HFF-Myc (cell line): ENCODE measurements at places on chromosomes 5 and 9.

DNA sequence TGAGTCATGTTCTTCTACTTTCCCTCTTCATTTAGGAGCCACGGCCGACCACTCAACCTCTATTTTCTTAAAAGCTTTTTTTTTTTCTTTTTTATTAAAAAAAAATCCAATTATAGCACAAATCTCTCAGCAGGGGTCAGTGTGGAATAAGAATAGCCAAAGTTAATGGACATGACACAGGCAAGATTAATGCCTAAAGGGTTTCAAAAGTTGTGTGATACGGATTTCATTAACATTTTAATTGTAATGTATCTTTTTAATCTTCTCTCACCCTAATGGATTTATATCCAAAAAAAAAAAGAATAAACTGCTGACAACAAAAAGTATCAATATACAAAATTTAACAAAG, 5.4 kb downstream of the NACC2 start:
- no peak for DNase-seq

- DNase-seq = no peak
Measured at GRCh38 chr5:61631438-61631941, 299.4 kb downstream of the ZSWIM6 start.

DNA sequence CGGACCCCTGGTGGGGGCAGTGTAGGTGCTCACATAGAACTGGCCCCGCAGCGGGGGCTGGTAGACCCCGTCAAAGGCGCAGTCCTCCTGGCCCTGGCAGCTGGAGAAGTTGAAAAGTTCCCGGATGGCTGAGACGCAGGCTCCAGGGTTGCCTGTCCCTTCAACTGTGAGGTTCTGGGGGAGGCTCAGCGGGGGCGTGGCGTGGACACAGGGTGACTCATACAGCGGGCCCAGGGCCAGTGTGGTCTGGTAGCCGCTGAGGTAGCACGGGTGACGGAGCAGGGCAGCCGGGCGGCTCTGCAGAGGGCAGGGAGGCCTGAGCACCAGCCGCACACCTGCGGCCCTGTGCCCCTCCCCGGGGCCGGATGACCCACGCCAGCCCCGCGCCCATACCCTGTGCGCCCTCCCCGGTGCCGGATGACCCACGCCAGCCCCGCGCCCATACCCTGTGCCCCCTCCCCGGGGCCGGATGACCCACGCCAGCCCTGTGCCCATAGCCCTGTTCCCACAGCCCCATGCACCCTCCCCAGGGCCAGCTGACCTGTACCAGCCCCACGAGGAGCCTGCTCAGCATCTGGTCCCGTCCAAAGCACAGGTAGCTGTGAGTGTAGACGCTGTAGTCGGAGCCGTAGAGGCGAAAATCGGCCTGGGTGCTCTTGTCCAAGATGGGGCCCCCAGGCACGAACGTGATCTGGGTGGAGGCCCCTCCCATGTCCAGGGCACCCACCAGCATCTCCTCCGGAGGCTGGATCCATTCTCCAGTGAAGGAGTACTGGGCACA, 5.0 kb downstream of the ENTPD8 start:
- DNase-seq = no peak

DNA sequence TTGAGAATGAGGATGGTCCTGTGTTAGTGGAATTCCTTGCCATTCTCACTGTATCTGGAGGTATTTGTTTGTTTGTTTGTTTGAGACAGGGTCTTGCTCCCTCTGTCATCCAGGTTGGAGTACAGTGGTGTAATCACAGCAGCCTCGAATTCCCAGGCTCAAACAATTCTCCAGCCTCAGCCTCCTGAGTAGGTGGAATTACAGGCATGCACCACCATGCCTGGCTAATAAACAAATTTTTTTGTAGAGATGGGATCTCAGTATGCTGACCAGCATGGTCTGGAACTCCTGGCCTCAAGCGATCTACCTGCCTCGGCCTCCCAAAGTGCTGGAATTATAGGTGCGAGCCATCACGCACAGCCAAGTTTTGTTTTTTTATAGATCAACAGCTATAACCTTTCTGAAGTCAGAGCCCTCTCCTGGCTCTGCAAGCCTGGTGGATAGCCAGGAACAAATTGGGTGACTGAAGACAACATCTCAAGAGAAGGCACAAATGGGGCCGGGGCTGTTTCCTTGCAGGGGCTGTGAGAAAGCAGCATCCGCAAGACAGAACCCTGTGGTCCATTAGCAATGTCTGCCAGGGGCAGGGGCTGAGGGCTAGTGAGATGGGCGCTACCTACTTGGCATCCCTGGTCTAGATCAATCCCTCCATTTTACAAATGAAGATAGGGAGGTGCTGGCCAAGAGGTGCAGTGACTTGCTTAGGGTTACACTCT, 18.8 kb downstream of the SH3PXD2B start:
- DNase-seq = no peak

DNA sequence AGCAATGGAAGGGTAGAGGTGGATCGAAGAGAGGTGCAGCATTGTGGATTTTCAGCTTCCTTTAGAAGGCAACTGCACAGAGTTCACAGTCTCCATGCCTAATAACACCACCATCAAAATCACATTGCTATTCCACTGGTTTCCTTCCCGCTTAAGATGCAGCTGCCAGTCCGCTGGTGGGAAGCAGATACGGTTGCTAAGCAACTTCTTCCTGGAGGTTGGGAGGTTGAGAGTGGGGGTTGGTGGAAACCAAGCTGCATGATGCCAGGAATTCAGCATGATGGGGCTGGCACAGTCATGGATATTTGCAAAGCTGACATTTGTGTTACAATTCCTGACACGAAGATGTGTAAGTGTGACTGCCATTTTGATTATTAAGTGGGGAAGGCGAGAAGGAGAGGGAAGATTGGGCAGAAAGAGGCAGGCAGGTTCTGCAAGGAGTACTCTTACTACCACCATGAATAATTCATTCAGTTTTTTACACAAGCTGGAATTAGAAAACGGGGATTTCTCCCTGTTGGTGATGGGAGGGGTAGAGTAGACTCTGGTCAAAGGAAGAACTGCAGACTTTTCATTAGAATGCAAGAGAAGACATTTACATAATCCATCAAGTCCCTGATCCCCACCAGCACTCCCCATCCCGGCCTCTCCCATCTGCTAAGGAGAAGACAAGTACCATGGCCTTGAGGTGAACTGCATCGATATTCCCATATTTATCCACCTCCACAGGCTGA, 87.5 kb downstream of the GLDC start:
- DNase-seq = no peak

- no peak for DNase-seq
Measured at GRCh38 chr5:43301653-43302091, 11.5 kb downstream of the HMGCS1 start.

- no peak for DNase-seq
Measured at GRCh38 chr9:99885747-99886146, 20.7 kb upstream of the STX17 start.

GRCh38 chr5:14488709-14489108, 92.9 kb upstream of the OTULINL start:
- DNase-seq = no peak

GRCh38 chr5:5467737-5468136, 45.3 kb downstream of the ICE1 start:
- no peak for DNase-seq

DNA sequence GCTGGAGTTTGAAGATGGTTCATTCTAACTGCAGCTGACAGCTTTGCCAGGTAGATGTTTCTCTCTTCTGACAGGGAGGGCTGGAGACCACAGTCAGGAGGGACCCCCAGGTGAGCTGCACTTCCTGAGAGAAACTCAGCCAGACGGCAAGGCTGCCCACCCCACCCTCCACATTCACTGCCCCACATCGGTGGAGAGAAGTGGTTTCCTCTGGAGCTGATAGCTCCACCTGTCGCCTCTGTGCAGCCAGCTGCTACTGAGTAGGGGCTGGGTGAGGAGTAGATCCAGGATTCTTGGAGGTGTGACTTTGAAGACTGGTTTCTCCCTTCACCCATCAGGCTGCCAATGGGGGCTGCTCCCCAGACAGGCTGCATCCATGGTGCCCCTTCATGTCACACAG, 175.0 kb downstream of the CARTPT start:
- DNase-seq = no peak

- no peak for DNase-seq
Measured at GRCh38 chr9:131426545-131426944, 32.7 kb downstream of the PRRC2B start.

DNA sequence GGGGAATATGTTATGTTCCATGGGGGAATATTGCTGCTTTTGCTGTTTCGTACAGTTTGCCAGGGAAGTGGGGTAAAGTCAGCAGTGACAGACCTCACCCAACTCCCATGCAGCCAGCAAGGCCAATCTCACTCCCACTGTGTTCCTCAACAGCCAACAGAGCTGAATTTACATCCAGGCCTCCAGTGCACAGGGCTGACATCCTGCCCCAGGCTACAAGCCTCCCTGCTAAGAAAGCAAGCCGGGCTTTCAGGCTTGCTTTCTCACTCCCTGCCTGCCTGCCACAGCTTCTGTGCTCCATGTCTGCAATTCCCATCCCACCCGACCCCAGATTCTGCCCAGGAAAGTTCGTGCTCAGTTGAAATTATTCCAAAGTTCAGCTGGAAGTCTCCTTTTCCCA, 25.5 kb upstream of the SNCAIP start:
- DNase-seq = no peak

GRCh38 chr5:96344678-96345577, 88.1 kb downstream of the PCSK1 start:
- DNase-seq = peak; percentile 66

GRCh38 chr9:98172604-98173003, 19.8 kb downstream of the CORO2A start:
- no peak for DNase-seq

GRCh38 chr5:105922574-105922973, 1748.2 kb downstream of the EFNA5 start:
- no peak for DNase-seq

- no peak for DNase-seq
Measured at GRCh38 chr5:10984021-10984715, 223.1 kb upstream of the DAP start.

GRCh38 chr5:32233696-32234447, 59.8 kb upstream of the GOLPH3 start:
- DNase-seq = no peak

- no peak for DNase-seq
Measured at GRCh38 chr5:68225188-68225910, 9.8 kb downstream of the PIK3R1 start.

DNA sequence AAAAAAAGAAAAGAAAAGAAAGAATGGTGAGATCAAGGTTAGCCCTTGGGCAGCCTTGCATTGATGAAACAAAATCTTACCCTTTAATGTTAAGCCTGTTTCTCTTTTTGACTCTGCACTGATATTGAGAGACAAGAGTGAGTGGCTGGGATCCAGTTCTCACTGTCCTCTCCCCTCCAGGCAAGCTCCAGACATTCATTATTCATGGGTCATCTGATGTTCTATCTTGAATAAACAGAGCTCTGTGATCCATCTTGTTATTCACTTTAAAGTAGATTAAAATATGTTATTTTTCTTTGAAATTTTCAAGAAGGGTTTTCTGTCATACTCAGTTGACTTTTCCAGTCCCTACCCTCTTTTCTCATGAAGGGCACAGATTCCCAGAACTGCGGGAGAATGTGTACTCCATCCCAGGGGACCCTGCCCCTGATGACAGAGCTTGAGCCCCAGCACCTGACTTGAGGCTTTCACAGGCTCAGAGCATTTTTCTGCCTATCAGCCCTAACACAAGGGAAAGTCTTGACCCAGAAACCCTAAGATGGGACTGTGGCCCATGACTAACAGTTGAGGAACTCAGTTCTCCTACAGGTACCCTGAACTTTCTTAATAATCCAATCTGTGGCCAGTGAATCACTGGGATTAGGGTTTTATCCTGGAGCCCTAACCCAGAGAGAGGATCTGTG, 24.1 kb downstream of the ACTL7B start:
- DNase-seq = no peak

DNA sequence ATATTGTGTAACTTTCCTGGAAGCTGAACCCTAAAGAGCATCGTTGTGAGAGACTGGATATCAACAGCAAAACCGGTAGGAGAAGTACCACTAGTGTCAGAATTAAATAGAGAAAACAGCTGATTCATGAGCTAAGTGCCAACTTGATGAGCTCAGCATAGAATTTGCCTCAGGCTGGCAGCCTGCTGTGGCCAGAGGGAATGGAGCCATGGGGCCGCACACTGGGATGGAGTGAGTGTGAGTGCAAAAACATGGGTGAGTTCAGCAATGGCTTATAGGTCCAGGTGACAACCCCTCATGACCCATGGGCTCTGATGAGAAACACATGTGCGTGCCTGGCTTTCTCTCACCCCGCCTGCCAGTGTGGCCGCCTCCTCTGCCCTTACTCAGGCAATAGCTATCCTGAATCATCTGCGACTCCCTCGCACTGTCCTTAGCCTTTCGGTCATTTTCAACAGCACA, 25.4 kb downstream of the ADAMTS16 start:
- no peak for DNase-seq

DNA sequence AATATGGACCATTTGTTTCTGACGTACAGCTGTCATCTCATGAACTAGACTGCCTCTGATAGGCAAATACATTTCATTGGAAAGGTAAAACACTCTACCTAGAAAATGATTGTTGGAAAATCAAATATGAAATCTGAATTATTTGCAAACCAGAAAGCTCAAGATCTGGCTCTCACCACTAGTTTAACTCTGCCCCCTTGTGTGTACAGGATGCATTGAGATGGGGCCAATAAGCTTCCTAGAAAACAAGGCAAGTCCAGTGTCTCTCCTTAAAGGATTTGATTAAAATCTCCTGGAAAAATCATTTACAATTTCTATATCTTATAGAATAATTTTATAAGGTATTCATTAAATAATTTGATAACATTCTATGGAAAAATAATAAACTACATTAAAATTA, 311.9 kb upstream of the ANKH start:
- DNase-seq = peak; percentile 5

- DNase-seq = no peak
Measured at GRCh38 chr9:86408121-86408520, 53.9 kb upstream of the TUT7 start.

DNA sequence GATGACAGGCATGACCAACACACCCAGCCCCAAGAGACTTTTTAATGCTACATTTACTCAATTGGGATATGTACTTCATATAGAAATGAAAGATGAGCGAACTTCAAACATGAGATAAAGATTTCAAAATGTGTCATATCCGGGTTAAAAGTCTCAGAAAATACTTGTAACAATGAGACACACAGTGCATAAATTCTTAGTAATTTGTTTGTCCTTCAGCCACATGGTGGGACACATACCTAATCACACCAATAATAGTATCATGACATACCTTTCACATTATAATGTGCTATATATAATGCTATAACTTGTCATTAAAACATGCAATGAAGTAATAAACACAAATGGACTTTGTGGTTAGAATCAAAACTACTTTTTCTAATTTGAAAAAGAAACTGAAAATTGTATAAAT, 204.7 kb upstream of the RFX3 start:
- DNase-seq = no peak

GRCh38 chr9:126127591-126127990, 199.0 kb upstream of the MVB12B start:
- DNase-seq = no peak

- no peak for DNase-seq
Measured at GRCh38 chr5:177303925-177304391, 359 bp downstream of the PRELID1 start.

GRCh38 chr5:83385812-83386211, 85.7 kb upstream of the VCAN start:
- no peak for DNase-seq

DNA sequence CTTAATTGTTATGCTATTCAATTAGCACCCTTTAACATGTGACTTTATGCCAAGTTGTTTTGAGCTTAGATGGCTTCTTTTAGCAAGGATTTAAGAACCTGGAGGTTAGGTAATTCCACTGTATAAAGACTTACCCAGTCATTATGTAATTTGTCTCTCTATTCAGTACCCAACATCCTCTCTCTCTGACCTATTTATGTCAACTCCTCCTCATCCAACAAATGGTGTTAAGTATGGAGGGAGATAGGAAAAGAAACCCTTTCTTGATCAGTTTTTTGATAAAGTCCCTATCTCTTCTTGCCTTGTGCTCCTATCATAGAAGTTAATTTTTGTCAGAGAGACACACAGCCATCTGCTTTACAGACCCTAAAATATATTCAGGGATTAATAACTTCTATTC, 181.2 kb upstream of the GPR151 start:
- DNase-seq = no peak
